ENCODE measurements at places on chromosomes 6 and 20. TPM values are rescaled to one million over a fixed set of nuclear protein-coding genes. Genes with fewer than 3 reads are reported as not detected.

Gene AVP
- not detected for total RNA-seq

Gene FKBP1A
- 330 TPM for total RNA-seq

Gene WFDC5
- total RNA-seq, result not detected

Gene TMEM74B
- 1.2 TPM for total RNA-seq

Gene C6orf58
- not detected for total RNA-seq

Gene DDRGK1
- 69.2 TPM for total RNA-seq

Gene ZC3H12D
- total RNA-seq, result 15.0 TPM

Gene CARMIL1
- 1.9 TPM for total RNA-seq

Gene PAK5
- not detected for total RNA-seq

DNA sequence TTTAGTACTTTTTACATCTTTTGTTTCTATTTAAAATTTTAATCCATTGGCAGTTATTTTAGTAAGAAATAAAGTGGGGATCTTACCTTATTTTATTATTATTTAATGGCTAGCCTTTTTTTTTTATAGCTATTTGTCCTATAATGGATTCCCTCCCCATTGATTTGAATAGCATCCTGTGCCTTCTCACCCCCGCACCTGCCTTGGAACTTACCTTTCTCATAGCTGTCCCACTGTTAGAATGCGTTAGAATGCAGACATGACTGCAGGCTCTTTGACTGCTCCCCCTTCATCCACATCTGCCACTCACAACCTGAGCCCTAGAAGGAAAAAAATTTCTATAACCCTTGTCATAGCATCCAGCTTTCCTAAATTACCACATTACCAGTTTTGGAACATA lies 9.1 kb downstream of the PKIB start:
- DNase-seq, result no peak

DNA sequence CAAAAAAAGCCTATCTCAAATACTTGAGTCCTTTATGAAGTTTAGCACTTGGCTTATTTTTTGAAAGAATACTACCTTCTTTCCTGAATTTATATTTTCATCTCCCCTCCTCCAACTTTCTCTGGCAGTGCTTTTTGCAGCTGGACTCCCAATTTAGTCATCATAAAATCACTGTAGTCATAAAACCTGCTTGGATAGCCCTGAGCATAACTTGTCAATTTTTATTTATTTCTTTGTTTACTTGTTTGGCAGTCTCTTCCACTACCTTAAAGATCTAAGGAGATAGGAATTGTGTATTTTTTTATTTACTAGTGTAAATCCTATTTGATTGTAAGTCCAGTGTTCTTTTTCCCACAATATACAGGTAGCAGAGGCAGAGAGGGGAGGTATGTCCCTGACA lies 11.2 kb upstream of the EDN1 start:
- no peak for DNase-seq

GRCh38 chr6:22681761-22682160 lies 112.4 kb downstream of the HDGFL1 start:
- DNase-seq, result no peak

DNA sequence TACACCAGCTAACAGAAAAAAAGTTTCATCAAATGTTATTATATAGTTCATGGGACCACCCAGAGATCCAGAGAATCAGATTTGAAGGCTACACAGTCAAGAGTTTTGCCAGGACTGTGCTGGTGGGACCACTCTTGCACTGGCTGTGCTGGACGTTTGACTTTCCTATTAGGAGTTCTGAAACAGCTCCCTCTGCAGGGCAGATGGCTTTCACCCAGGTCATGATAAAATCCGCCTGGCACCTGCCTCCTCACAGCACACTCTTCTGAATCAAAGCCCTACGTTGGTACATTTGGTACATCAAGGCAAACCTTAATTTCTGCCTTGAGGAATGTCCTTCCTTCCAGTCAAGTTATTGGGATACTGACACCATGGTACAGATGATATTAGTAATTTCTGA lies 302.1 kb downstream of the ZNF217 start:
- DNase-seq, result no peak

- no peak for DNase-seq
Measured at GRCh38 chr6:69820018-69820417, 23.2 kb upstream of the LMBRD1 start.

DNA sequence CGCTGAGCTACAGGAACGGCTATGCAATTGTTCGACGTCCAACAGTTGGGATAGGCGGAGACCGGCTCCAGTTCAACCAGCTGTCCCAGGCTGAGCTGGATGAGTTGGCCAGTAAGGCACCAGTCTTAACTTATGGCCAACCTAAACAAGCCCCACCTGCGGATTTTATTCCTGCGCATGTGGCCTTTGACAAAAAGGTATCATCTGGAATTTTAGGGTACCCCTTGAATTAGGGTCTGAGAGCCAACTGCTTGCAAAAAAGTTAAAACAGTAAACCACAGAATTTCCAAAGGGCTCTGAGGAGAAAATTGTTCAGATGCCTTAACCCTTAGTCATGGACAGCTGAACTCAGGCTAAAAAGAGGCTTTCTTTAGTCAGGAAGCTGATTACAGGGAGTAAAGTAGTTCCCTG lies 3.8 kb downstream of the EFHC1 start:
- DNase-seq, result no peak

GRCh38 chr20:38190936-38191371 lies 25.9 kb upstream of the TGM2 start:
- no peak for DNase-seq

GRCh38 chr6:53992522-53992921 lies 118.7 kb upstream of the MLIP start:
- DNase-seq, result no peak

- no peak for DNase-seq
Measured at GRCh38 chr20:37475252-37475651, 45.8 kb upstream of the NNAT start.

DNA sequence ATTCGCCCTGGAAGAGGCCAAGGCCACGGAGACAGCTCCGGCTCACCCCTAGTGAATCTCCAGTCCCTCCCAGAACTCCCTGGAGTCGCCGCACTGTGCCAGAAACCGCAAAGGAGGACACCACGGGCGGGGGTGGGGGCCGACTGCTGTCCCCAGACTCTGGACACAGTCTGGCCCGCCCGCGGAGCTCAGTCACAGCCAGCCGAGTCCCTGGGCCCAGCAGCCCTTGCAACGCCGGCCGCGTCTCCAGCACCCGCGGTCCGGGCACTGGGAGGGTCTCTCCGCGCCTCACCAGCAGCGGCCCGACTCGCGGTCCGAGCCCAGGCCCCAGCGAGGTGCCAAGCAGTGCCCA lies 518 bp downstream of the PEX6 start:
- DNase-seq, result no peak

GRCh38 chr20:3784216-3784853 lies 2.2 kb downstream of the CENPB start:
- no peak for DNase-seq

GRCh38 chr6:107473660-107474059 lies 14.3 kb upstream of the PDSS2 start:
- no peak for DNase-seq

DNA sequence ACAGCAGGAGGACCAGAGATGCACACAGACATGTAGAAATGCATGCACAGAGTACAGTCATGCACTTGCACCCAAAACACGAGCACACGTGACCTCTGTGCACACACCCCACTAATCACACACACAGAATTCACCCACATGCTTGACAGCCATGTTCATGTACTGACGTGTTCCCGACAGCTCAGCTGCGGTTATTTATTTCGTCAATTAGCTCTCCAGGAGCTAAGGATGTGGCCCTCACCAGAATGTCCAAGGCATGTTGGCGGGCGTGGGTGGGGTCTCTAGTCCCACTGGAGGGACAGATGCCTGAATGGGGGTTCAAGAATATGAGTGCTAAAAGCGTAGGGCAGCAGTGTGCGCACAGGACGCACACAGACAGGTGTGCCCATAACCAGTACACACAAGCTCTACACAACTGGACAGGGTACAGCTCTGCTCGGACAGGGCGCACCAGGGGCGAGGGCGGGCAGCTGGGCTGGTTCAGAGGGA lies 571 bp upstream of the PRPF6 start:
- no peak for DNase-seq

GRCh38 chr6:54099225-54099624 lies 12.0 kb upstream of the MLIP start:
- no peak for DNase-seq

GRCh38 chr20:43911066-43911465 lies 3.6 kb upstream of the TOX2 start:
- no peak for DNase-seq

GRCh38 chr6:34709386-34709785 lies 12.8 kb upstream of the ILRUN start:
- no peak for DNase-seq

GRCh38 chr6:2563635-2564034 lies 187.1 kb downstream of the MYLK4 start:
- no peak for DNase-seq

- no peak for DNase-seq
Measured at GRCh38 chr6:165662749-165663376, at the start of gene PDE10A. TSS of gene PDE10A (minus strand) at chr6:165663241. CDS start at chr6:165662811, 430 bp downstream.

DNA sequence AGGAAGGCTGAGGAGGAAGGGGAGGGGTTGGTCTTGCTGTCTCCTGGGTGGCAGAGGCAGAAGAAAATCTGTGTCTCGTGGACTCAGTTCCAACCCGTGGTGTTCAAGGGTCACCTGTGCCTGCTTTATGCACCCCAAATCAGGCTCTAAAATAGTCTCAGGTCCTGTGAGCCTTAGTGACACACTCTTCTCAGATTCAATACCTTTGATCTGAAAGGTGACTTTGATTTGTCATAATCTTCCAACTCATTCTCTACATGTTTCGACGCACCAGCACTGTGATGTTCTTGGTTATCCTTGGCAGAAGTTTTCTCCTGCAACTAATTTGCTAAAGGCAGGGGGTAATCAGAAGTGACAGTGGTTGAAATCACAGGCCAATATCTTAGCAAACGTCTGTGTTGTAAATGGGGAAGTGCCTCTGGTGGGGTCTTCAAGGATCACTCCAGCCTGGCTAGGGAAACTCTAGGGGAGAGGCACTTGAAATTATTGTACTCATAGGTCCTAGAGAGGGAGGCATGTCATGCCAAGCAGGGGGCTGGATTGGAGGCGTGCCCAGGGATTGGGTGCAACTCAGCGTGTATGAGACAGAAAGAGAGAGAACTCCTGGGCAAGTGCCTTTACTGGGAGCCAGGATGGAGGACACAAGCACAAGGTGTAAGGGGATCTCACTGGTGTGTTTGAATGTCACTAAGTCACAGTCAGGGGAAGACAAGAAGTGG lies 19.0 kb upstream of the PRND start:
- no peak for DNase-seq

DNA sequence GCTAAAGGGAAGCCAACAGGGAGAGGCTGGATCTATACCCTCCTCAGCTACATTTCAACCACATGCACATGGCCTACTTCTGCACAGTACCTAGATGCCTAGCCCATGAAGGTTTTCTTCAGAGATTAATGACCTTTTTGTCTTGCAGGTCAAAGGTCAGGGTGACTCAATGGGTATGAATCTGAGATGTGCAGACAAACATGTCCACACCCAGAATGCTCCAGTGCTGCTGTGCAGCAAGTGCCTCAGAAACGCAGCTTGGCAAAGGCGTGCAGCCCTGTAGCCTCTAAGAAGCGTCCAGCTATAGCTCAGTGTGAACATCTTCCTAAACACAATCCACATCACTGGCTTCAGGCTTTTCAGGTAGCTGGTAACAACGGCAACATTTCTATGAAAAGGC lies 24.4 kb downstream of the MAP1LC3A start:
- no peak for DNase-seq

GRCh38 chr6:132253906-132254305 lies 147.4 kb downstream of the MOXD1 start:
- no peak for DNase-seq

DNA sequence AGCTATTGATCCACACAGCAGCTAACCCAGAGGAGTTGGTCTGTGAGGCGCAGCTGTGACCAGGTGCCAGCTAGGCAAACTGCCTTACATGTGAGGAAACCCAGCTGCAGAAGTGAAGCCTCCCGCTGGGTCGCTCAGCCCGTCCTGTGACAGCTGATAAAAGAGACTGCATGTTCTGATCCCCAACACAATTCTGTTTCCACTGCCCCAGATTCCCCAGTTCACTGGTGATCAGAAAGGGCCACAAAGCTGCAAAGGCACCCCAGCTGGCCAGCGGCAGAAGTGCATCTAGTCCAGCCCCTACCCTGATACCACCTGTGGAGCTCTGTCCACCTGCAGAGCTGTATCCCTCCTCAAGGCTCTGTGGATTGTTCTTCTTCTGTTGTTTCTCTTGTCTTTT lies 64.5 kb downstream of the CTNNBL1 start:
- no peak for DNase-seq

DNA sequence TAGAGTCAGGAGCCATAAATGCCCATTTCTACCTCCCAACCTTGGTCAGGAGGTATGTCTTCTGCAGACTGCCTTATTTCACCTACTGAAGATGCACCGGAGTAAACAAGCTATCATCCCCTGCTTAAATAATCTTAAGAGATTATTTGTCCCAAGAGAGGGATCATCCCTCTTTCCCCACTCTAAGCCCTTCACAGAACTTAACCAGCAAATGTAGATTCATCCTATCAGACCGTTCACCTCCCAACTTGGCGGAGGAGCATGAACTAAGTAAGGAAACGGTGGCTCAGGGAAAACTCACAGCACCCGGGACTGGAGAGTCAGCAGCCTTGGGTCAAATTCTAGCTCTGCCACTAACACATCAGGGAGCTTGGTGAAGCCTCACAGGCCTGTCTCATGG lies 115.3 kb downstream of the TRERF1 start:
- no peak for DNase-seq

DNA sequence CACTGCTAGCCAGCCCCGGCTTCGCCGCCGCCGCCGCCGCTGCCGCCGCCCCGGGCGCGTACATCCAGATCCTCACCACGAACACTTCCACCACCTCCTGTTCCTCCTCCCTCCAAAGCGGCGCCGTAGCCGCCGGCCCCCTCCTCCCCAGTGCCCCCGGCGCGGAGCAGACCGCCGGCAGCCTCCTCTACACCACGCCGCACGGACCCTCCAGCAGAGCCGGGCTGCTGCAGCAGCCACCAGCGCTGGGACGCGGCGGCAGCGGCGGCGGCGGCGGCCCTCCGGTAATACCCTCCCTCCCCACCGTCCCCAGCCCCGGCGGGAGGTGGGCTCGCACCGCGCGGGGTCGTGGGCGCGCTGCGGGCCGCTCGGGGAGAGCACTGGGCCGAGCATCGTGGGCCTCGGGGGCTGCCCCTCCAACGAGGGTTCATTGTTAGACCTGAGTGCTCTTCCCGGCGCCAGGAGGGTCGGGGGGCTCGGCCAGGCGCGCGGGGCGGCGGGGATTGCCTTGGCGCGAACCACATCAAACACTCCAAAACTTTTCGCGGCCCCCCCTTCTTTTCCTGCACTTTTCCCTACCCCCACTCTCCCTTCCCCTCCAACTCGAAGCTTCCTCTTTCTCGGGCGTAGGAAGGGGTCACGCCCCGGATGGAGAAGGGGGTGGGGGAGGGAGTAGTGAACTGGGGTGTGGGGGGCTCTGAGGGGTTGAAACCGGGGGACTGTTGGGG lies 827 bp downstream of the E2F3 start:
- peak; percentile 40 for DNase-seq

DNA sequence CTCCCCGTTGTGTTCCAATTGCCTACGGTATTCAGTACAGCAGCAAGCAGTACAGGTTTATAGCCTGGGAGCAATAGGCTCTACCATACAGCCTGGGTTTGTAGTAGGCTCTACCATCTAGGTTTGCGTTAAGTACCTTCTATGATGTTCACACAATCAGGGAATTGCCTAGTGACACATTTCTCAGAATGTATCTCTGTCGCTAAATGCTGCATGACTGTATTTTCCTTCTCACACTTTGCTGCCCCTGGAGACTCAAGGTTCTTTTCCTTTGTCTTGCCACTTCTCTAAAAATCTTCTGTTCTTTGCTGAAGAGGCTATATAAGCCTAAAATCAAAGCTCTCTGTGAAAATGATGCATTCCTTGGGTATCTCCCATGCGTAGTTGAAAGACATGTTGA lies 241.9 kb downstream of the CD83 start:
- no peak for DNase-seq
